ENCODE measurements at places on chromosomes 7 and 10. TPM values are rescaled to one million over a fixed set of nuclear protein-coding genes. Genes with fewer than 3 reads are reported as not detected.

GRCh38 chr7:91336106-91336505 lies 71.9 kb downstream of the FZD1 start:
- no peaks in the 10 kb centered on the region for H3K4me1 ChIP-seq
- H3K4me3 ChIP-seq = no peak overlapping the region
- H3K36me3 ChIP-seq = no peaks in the 10 kb centered on the region
- H3K27me3 ChIP-seq = no peaks in the 10 kb centered on the region

DNA sequence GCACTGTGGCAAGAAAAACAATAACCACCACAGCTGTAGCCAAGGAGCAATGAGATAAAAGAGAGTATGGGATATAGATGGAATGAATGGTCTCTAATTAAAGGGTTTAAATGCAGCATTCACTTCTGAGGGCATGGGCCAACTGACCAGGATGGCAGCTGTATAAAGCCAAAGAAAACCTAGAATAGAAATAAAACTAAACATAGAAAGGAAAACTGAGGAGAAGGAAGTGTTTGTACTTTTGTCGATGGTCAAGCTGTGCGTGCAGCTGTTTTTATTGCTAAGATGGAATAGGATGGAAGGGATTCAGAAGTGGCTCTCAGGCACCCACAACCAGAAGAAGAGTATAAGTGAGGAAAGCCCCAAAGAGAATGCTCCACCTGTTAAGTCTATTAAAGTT lies 37.9 kb downstream of the ZC3HC1 start:
- H3K27ac ChIP-seq = no peak overlapping the region
- H3K27me3 ChIP-seq = no peaks in the 10 kb centered on the region
- no peak overlapping the region for H3K4me3 ChIP-seq
- no peak for DNase-seq

VPS26A gene
- polyA plus RNA-seq = 34.2 TPM

FGFR2 gene
- 1.4 TPM for polyA plus RNA-seq
